ENCODE measurements at places on chromosomes 5 and 9. TPM values are rescaled to one million over a fixed set of nuclear protein-coding genes. Genes with fewer than 3 reads are reported as not detected.

DNA sequence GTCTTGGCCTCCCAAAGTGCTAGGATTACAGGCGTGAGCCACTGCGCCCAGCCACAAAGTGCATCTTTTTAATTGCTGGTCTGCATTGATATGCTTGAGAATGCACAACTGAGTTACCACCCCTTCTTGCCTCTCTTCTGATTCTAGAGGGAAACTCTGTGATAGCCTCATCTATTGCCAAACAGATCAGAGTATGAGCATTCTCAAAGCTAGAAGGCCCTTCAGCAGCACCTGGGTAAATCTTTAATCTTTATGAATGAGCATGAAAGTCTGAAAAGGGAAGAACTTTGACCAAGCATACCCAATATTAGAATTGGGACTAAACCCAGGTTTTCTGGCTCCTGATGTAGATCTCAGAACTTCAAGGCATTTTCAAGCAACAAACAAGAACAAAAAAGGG is 298.3 kb upstream of the TNC start:
- DNase-seq: no peak

DNA sequence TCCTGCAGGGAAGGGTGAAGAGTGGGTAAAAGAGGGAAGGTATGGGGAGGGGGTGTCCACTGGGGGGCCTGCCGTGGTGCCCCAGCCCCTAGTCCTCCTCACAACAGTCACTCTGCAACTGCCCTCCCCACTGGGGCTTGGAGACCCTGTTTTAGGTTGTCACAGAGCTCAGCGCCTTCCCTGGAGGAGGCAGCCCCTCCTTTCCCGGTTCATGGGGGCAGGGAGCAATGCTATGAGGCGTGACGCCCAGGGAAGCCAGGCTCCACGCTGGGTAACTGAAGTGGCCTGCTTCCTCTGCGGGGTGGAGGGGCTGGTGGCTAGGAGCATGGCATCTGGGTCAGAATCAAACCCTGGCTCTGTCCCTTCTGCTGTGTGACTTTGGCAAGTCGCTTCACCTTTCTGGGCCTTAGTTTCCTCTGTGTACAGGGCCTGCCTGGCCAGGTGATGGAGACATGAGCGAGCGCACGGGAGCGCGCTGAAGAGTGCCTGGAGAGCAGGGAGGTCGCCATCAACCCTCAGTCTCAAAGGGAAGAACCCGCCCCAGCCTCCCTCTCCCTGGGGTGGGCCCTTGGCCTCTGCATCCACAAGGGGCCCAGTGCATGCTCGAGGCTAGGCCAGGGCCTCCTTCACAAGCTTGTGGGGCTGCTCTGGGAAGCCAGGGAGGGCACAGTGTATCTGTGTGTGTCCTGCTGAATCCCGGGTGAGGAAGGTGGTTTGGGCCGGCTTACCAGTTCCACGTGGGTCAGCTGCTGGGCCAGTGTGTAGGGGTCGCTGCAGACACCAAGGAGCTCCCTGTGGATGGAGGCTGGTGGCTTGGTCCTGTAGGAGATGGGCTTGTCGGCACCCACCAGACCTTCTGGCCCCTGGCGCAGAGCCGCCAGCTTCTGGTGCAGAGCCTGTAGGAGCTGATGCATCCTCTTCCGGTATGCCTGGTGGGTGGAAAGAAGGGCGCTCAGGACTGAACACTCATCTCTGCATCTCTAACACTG is 56.4 kb upstream of the RNF130 start:
- DNase-seq: peak; percentile 2

GRCh38 chr9:130104491-130105193 is 50.9 kb downstream of the GPR107 start:
- DNase-seq: no peak

GRCh38 chr9:98365781-98366180 is 110.3 kb upstream of the TBC1D2 start:
- no peak for DNase-seq

GRCh38 chr9:127968042-127968441 is 12.7 kb downstream of the EEIG1 start:
- no peak for DNase-seq

DNA sequence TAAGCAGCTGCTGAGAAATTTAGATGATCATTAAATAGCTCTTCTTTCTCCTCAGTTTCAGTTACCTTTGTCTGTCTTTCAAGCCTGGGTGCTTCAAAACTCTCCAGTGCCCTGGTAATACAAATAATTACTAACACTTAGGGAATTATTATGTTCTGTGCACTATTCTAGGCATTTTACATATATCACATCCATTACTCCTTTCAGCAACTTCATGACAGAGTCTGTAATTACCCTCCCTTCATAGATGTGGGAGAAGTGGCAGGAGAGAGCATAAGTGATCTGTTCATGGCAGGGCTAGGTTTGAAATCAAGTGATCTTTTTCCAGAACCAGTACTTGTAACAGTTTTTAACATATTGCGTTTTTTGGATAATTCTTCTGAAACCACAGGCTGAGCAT is 32.0 kb downstream of the MAN2A1 start:
- DNase-seq: no peak

DNA sequence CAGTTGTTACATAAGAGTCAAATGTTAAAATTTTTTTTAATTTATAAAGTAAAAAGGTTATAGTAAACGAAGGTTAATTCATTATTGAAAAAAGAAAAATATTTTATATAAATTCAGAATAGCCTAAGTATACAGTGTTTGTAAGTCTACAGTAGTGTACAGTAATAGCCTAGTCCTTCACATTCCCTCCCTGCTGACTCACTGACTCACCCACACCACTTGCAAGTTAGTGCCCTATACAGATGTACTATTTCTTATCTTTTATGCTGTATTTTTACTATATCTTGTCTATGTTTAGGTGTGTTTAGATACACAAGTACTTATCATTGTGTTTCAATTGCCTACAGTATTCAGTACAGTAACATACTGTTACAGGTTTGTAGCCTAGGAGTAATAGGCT is 57.6 kb downstream of the MAMDC2 start:
- no peak for DNase-seq

- no peak for DNase-seq
These were observed 157.8 kb downstream of the FGF18 start for GRCh38 chr5:171577042-171577758.

The MYMK gene
- not detected for total RNA-seq

The ZBED3 gene
- total RNA-seq: 13.0 TPM

The LCN1 gene
- not detected for total RNA-seq

DNA sequence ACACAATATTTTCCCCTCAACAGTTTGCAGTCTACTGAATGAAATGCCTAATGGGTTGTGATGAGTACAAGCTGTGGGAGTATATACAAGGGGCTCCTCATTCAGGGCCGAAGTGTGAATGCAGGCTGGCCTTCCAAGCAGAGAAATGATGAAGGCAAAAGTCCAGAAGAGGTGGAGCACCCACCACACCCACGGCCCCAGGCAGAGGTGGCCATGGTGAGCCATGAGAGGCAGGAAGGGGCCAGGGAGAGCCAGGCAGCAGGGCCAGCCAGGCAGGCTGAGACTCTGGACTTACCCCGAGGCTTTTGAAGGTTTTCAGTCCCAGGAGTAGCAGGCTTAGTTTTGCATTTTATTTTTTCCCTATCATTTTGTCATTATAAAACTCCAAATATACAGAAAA is 218.1 kb downstream of the AUH start:
- DNase-seq: no peak

The TAF11L10 gene
- not detected for total RNA-seq

GRCh38 chr5:156379206-156379605 is 52.2 kb downstream of the SGCD start:
- DNase-seq: no peak

DNA sequence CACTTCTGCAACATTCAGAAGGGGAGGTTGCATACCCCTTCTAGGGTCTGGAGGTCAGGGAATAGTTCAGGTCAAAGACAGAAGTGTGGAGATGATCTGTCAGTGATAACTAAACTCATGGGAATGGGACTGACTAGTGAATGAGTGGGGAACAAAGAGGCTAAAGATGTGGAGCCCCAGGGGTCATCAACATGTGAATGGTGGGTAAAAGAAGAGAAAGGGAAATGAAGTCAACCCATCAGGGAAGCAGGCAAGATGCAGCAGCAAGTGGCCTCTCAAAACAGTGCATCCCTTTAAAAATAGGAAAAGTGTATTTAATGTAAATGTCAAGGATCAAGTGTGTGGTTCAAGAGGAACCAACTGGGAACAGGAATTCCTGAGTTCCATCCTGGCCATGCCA is 69.9 kb downstream of the PLPPR1 start:
- DNase-seq: no peak

Measured in endothelial cell (in vitro differentiated cells).